Stimulated activated CD8-positive, alpha-beta memory T cell treated with anti-CD3 and anti-CD28 coated beads, Interleukin-15, amount 100 ng/mL, for 48 hours (primary cell): ENCODE measurements at places on chromosomes 5 and 9.

- no peak for DNase-seq
These were observed 75.4 kb upstream of the CTNNA1 start for GRCh38 chr5:138677782-138678181.

- DNase-seq = no peak
These were observed 175.7 kb upstream of the SMIM23 start for GRCh38 chr5:171609806-171610452.

DNA sequence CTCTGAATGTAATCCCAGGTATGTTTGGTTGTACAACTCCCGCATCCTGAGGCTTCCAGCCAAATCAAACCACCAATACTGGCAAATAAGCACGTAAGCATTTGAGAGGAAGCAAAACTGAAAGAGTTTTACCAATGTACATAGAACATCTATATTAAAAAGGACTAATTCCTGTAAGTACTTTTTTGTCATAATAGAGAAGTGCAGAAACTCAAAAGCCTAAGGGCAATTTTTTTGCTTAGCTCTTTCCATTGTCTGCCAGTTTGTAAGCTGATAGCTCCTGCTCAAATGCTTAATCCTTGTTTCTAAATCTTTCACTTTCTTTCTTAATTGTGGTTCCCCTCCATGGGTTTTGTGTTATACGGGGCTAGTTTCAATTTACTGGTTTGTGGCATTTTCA lies 1151.8 kb downstream of the CDH12 start:
- no peak for DNase-seq

DNA sequence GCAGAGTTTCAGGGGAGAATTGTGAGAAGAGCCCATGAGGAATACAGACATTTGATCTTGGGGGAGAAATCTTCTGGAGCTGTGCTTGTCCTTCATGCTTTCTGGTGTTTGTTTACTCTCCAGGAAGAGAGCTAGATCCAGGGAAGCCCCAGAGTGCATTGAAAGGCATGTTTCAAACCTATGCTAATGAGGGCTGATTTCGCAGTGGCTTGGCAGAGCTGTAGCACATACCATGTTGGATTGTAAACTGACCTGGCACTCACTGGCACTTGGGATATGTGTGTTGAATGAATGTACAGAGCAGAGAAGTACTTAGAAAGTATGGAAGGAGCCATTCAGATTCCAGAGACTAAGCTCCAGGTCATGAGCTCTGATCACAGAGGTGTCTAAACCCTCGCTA lies 30.9 kb downstream of the TNFSF8 start:
- DNase-seq = no peak

DNA sequence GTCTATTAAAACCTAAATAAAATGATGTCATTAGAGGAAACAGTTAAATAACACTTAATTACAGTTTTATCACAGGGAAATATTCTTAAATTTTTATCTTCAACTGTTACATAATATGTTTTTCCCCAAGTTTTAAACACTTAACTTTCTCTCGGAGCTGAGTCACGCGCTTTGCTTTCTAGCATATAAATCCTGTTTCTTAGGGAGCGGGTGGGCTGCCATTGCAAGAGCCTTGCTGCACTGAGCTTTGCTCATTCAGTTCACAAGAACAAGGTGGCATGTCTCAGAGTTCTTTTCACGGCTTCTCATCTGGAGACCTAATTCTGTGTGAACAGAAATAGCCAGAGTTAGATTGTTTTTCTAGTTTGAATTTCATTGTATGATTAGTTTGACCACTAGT lies 166.1 kb downstream of the ZSWIM6 start:
- DNase-seq = no peak

DNA sequence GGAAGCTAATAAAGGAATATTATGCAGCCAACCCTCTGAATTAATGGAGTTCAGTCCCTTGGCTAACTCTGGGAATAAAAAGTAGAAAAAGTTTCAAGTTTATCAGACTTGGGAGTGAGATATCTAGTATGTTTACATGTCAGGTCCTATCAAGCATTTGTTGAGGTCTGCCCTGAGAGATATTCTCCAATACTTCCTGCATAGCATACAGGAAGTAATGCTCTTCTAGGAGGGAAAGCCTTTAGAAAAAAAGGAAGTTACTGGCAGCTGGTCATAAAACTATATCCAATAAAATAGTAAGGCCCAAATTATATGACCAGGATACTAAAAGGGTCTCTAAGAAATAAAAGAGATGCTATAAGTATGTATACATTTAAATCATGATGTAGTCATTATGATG lies 594.1 kb upstream of the FTMT start:
- no peak for DNase-seq

GRCh38 chr5:94847019-94847418 lies 228.6 kb downstream of the SLF1 start:
- DNase-seq = no peak

- no peak for DNase-seq
These were observed 156.4 kb upstream of the SMIM23 start for GRCh38 chr5:171629221-171629620.

DNA sequence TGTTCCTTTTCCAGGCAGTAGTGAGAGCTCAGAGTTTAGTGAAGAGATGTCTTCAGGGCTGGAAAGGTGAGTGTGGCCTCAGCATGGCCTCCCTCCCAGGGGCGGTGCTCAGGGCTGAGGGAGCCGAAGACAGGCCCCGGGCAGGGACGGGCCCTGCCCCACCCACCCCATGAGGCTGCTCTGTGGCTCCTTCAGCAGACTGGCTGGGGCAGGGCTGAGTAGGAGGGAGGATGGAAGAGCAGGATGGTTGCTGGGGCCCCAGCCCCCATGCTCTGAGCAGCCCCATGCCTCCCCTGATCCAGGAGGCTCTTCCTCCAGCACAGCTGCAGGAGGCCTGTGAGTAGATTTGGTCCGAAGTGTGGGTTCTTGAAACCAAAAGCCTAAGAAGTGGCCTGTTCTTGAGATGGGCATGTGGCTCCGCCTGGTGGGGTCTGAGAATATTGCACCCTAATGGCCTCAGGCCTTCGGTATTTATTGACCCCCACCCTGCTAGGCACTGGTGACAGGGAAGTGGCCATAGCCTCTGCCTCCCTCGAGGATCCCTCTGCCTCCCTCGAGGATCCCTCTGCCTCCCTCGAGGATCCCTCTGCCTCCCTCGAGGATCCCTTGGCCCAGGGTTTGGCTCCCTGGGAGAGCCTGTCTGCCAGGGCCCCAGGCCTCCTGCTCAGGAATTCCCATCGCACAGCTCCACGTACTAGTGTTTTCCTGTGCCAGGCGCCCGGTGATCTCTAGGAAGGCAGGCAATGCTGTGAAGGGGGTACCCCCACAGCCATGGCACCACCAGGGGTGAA lies 65.4 kb upstream of the GARNL3 start:
- DNase-seq = peak; percentile 44

GRCh38 chr5:110512266-110512665 lies 214.2 kb downstream of the TMEM232 start:
- DNase-seq = no peak

DNA sequence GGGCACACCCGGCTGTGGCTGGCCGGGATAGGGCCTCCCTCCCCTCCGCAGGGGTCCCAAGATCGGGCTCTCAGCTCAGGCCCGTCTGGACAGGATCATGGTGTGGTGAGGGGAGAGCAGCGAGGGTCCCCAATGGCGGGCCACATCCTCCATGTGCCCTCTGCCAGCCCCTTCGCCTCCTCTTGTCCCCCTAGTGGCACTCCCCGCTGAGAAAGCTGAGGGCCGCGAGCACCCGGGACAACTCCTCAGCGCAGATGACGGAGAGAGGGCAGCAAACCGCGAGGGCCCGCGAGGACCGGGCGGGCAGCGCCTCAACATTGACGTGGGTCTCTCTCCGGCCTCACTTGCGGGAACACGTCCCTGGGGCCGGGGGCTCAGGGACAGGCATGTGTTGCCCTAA lies 24.6 kb downstream of the NKD2 start:
- DNase-seq = no peak

DNA sequence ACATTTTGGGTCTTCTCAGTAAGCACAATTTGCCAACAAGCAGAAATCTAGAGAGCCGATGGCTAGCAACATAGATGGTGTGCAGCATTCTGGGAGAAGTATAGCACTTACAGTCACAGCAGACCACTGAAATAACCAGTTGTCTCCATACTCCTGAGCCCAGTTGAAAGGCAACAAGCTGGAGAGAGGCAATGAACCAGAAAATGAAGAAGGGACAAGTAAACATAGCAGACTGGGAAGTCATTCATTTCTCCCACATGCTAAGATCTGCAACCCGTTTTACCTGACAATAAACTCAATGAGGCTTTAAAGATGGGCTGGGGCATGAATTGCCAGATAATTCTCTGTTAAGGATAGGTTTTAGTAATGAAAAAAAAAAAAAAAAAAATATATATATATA lies 575.6 kb upstream of the GRAMD2B start:
- DNase-seq = no peak

GRCh38 chr5:27450607-27451006 lies 412.2 kb upstream of the CDH9 start:
- no peak for DNase-seq

GRCh38 chr5:179267071-179267670 lies 78.1 kb downstream of the ADAMTS2 start:
- no peak for DNase-seq

DNA sequence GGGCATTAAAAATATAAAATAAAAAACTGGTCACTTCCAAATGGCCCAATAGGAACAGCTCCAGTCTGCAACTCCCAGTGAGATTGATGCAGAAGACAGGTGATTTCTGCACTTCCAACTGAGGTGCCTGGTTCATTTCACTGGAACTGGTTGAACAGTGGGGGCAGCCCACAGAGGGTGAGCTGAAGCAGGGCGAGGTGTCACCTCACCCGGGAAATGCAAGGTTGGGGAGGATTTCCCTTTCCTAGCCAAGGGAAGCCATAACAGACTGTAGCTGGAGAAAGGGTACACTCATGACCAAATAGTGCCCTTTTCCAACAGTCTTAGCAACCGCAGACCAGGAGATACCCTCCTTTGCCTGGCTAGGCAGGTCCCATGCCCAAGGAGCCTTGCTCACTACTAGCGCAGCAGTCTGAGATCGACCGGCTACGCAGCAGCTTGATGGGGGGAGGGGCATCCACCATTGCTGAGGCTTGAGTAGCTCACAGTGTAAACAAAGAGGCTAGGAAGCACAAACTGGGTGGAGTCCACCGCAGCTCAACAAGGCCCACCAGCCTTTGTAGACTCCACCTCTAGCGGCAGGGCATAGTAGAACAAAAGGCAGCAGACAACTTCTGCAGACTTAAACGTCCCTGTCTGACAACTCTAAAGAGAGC lies 12.7 kb downstream of the RLN1 start:
- DNase-seq = no peak

DNA sequence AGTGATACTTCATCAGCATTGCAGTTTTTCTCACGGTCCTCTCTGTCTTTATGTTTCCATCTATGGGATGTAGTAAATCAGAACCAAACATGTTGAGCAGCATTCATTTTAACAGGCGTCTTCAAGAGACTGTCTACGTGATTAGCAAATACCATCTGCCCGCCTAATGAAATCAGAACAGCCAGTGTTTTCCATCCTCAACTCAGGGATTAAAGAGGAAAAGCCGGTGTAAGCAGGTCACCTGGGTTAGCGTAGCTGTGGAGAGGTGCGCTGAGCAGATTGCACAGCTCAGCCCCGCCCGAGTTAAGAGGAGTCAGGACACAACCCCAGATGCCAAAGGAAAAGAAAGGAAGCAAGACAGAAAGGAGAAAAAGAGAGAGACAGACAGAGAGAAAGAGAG lies 54.3 kb upstream of the ANKRD33B start:
- DNase-seq = no peak

DNA sequence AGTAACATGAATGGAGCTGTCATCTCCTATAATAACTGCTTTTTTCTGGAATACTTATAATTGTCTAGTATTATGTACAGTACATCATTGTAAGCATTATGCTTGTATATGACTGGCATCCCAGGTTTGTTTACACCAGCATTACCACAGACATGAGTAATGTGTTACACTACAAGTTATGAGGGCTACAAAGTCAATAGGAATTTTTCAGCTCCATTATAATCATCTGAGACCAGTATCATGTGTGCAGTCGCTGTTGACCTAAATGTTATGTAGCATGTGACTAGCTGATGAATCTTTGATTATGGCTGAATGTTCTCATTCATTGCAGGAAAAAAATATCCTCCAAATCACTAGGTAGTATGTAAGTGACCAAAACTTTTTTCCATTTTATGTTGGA lies 2.2 kb downstream of the ZCCHC9 start:
- no peak for DNase-seq

DNA sequence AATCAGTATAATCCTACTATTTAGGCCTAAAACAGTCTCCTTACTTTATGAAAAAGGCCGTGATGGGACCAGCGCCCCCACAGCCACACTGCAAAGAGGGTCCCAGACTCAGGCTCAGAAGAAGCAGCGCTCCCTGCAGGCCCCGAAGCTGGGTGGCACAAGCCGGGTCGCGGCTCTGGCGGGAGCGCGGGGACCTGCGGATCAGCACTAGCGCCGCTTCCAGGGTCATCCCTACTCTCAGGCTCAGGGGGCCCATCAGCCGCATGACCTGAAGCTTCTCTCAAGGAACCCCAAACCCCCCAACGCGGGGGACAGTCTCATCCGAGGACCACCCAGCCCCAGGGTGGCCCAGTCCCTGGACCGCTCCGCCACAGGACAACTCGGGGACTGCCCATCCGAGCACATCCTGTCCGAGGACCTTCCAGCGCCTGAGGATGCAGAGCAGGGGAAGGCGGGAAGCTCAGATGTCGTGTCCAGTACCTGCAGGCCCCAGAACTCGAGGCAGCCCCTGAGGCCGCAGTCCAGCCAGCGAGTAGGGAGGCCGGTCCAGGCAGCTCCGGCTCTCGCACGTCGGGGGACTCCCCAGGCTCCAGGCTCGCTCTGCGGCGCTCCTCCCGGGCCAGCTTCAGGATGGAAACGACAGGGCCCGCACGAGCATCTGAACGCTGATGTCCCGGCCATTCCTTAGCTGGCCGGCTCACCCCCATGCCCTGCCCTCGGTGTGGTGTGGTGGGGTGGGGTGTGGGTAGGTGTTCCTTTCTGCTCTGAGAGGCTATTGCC lies 32.4 kb upstream of the CDK20 start:
- DNase-seq = no peak

- no peak for DNase-seq
These were observed 625.1 kb upstream of the NUDT12 start for GRCh38 chr5:104187656-104188055.

DNA sequence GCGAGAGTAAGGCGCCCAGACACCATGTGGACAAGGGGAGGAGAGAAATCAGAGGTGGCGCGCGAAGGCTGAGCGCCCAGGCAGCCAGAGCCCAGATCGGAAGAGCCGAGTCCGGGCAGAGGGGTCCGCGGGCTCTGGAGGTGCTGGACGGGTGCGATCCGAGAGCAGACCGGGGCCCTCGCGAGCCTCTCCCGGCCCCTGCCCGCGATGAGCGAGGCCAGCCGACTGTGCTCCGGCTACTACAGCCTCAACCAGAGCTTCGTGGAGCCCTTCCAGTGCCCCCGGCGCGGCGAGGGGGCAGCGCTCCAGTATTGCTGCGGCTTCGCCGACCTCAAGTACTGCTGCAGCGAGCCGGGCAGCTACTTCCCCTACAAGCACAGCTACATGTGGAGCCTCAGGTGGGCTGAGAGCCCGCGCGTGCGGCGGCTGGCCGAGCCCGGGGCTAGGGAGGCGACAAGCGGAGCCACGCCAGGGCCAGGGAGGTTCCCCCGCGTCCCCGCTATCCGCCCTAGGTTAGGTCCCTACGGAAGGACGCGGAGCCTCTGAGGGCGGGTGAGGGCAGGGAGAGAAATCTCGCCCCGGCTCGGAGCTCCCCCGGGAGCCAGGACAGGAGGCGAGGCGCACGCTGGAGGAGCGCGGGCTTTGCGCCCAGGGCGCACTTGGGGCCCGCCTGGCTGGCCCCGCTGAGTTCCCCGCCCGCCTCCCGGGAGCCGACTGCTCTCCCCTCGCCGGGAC lies at the start of gene SHISAL2B:
Gene SHISAL2B (plus strand): TSS at position 87 of the 735 bp plus-strand sequence. CDS start 121 bp downstream, at position 208.
- DNase-seq = no peak

- no peak for DNase-seq
These were observed 18.4 kb upstream of the SLC9A3 start for GRCh38 chr5:542319-543311.

- no peak for DNase-seq
These were observed 5.2 kb downstream of the TNFAIP8 start for GRCh38 chr5:119360905-119361593.
